ENCODE measurements at places on chromosomes 11 and 22.

DNA sequence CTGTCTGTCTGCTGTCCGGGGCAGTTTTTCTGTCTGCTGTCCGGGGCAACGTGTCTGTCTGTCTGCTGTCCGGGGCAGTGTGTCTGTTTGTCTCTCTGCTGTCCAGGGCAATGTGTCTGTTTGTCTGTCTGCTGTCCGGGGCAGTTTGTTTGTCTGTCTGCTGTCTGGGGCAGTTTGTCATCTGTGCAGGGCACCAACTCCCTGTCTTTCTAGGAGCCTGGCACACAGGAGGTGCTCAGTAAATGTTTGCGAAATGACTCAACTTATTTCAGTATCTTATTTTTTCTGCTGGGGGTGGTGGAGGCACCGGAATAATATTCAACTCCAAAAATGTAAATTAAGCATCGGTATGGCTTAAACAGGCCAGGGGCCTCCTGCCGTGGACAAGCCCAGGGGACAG is 12.0 kb upstream of the TTLL12 start:
- no peak for DNase-seq

DNA sequence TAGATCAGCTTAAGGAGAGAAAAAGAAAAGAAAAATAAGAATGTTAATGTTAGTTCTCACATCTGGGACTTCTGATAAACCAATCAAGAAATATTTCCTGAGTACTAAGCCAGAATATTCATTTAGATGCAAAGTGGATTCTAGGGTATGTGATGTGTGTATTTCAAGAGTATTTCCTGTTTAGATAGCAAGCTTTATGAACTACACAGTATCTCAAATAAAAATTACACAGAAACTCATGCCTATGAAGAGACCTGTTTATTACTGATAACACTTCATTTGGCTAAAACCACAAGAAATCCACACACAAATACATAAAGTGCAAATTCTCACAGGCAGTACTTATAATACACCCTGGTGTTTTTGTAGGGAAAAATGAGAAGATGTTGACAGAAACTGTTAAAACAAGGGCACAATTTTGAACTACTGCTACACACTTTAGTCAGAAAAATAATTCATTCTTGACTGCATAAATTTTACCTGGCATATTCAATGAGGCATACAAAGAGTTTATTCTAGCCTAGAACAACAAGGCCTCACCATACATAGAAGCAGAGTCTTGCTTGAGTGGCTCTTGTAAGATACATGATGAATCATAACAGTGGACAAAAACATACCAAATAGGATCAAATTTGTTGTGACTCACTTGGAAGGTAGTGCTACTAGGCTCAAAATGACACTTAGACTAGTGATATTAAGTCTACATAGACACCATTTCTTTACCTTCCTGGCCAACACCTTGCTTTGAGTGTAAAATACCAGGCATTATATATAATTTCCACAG is 18.8 kb upstream of the P4HA3 start:
- DNase-seq: no peak

DNA sequence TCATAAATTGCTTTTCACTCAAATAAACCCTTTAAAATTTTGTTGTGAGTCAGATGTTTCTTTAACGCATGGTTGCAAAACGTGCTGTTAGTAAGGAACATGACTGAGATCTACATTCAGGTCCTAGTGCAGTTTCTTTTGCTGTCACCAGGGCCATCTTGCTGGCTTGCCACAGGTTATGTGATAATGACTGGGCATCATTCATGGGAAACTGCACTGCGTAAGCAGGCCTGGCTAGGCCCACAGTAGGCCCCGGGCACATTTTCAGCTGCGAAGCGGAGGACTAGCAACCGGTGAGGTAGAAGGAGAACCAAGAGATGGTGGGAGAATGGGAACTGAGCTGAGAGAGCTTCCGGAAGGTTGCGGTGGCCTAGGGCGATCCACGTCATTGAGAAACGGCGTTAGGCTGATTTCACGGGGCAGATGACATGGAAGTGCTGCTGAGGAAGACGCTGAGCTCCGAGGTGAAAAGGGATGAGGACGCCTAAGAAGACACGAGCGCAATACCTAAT is 3.2 kb upstream of the KLHDC7B start:
- no peak for DNase-seq

DNA sequence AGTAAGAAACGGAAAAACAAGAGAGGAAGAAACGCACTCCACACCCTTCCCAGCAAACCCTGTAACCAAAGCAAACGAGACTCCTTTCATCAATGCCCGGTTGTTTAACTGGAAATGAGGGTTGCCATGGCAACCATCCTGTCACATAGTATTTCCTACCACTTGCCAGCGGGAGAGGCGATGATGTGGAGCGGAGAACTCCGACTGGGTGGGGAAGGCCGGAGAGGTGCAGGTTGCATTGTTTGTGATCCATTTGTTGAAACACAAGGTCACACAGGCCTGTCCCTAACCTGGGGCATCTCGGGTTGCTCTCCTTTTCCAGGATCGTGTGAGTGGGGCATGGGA is 609.9 kb downstream of the BUD13 start:
- no peak for DNase-seq

DNA sequence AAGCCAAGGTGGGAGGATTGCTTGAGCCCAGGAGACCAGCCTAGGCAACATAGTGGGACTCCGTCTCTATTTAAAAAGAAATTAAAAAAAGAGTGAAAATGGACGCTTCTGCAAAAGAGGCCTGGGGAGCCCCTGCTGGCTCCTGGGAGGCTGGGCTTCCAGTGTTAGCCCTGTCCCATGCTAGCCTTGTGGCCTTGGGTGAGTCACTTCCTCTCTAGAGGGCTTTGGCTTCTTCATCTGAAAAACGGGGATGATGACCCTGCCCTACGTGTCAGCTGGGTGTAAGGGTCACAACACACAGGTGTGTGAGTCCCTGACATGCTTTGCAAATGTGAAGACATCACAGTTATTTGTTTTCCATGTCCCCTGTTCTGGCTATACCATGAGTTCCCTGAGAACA is 32.8 kb downstream of the FAM227A start:
- no peak for DNase-seq

DNA sequence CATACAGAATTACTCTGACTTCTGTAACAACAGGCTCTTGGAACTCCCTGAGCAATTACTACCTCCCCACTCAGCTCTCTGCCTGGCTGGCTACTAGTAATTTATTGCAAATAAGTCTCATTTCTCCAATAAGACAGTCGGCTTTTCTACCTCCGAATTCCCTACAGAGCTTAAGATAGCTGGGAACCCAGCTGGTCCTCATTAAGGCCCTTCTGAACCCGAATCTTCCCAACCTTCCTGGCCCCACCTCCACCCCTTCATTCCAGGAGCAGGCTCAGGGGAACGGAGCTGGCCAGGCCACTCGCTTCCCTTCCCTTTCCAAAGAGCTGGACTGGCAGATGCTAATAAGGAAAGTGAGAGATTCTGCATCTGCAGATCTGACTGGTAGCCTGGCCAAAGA is 21.6 kb downstream of the TMPRSS5 start:
- DNase-seq: no peak

GRCh38 chr22:46937185-46937584 is 174.7 kb downstream of the TBC1D22A start:
- no peak for DNase-seq

GRCh38 chr11:58575377-58576020 is at the start of gene LPXN:
LPXN (minus strand) TSS chr11:58575856; CDS start chr11:58575772, 84 bp downstream.
- no peak for DNase-seq

GRCh38 chr11:40826601-40827000 is 632.9 kb downstream of the LRRC4C start:
- no peak for DNase-seq

DNA sequence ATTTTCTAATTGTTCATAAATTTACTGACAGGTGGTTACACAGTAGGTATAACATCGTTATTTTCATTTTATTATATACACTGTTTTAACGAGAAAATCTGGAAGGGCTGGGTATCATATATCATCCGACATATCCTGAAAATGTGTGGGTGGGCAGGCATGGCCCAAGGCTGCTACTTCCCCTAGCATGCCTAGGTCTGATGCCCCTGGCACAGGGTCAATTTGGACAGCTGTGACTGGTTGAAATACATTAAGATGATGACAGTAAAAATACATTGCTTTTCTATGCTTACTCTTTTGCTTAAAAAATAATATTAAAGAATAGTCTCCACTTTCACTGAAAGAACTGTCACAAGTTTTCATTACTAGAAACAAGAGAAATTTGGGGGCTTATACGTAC is 908.8 kb downstream of the OPCML start:
- no peak for DNase-seq

DNA sequence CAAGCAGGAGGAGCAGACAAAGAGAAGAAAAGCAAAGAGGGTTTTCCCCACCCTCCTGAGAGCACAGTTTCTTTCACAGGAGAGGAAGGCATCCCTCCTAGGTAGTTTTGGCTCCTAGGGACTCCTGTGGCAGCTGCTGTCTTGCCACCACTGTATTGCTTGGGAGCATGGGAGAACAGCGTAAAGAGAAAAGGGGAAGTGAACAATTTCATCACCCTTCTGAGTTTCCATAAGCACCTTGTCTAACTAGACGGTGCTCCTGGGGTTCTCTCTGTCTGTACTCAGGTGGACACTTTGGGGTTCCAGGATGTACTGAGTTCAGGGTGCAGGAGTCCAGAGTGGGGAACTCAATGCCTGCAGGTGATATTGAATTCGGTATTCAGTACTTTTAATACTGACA is 1430.5 kb downstream of the TBC1D22A start:
- no peak for DNase-seq

DNA sequence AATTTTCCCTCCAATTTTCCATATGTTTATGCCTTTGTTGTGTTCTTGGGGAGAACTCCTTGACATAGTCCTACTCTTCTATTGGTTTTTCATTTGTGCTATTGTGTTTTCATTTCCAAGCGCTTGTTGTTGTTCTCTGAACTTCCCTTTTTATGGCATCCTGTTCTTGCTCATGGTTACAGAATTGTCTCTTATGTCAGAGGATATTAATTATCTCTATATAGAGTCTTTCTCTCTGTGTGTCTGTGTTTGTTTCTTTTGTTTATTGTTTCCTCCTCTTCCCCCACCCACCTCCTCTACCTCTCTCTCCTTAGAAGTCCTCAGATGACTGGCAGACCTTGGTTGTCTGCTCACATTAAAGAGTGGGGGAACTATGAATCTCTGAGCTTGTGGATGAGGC is 69.9 kb downstream of the HORMAD2 start:
- no peak for DNase-seq

DNA sequence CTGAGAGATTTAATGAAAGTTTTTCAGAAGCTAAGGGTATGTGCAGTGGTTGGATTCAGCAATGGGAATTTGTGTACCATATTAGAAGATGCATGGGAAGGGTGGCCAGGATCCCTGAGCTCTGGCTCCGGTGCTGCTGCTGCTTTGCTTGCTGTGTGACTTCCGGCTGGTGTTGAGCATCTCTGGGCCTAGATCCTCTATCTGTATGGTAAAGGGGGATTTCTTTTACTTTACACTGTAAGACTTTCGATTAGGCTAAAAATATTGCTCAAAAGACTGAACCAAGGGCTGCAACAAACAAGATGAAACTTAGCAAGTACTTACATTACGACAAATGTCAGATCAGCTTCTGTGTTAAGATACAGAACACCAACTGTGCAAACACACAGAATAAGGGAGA is 39.1 kb downstream of the XRRA1 start:
- no peak for DNase-seq

DNA sequence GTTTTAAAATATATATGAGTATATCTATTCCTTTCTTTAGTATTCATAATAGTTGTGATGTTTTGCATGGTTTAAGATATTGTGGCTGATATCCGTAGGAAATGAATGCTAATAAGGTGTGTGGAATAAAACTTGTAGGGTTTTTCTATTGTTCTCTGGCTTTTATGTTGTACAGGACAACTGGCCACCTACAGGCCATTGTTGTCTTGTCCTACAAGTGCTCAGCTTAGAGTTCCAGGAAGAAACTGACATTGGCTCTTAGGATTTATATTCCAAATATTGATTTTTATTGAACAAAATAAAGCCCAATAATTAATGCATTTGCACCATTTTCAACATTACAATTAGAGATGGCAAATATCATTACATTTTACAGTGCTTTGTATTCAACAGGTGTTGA is 512.8 kb upstream of the TENM4 start:
- DNase-seq: no peak

DNA sequence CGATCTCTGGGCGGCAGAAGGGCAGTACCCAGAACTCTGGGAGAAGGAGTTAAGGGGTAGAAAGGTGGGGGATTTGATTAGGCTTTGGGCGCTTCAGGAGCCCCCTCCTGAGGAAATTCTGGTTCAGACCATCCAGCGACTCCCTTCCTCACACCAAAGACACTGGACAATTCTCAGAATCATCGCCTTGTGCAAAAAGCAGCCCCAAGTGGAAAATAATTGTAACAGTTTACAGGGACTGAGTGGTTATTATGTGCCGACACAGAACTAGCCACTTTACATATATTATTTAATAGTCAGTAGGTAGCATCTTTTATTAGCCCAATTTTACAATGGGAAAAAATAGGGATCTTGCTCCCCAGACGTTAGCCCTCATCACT is 662 bp upstream of the TRIM3 start:
- DNase-seq: no peak
